Activated naive CD4-positive, alpha-beta T cell (primary cell): ENCODE measurements at places on chromosomes 2 and 18.

GRCh38 chr2:51812138-51812866, 780.4 kb upstream of the NRXN1 start:
- no peak for DNase-seq

GRCh38 chr2:241304039-241304670, 11.3 kb downstream of the HDLBP start:
- no peak for DNase-seq

GRCh38 chr18:75824661-75825060, 397.2 kb upstream of the SMIM21 start:
- no peak for DNase-seq

GRCh38 chr2:230868161-230868946, 3.6 kb downstream of the ITM2C start:
- DNase-seq: no peak

- no peak for DNase-seq
Measured at GRCh38 chr2:17317439-17317976, 200.7 kb downstream of the RAD51AP2 start.

GRCh38 chr2:68837164-68837860, 33.9 kb downstream of the BMP10 start:
- peak; percentile 26 for DNase-seq

DNA sequence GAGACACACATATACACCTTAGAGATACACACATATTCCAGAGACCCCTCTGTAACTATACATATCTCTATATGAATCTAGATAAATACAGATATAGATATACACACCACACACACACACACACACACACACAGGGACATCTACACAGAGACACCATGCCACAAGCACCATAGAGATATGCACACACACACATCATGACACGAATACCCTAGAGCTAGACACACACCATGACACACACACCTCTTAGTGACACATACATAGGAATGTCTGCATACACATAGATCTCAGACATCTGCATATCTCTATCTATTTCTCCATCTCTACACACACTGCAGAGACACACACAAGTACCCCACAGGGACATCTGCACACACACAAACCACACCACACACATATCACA, 270.0 kb downstream of the CYRIA start:
- no peak for DNase-seq
